Right renal cortex interstitium (tissue), 3 donors: ENCODE measurements at places on chromosomes 12 and 14.

- DNase-seq: no peak
These were observed 127.4 kb upstream of the ARHGAP5 start for GRCh38 chr14:31949709-31950108.

- DNase-seq: no peak
These were observed 171.4 kb downstream of the NDUFA12 start for GRCh38 chr12:94832105-94832504.

- DNase-seq: no peak
These were observed 154.2 kb downstream of the PCNX1 start for GRCh38 chr14:71061458-71061857.

DNA sequence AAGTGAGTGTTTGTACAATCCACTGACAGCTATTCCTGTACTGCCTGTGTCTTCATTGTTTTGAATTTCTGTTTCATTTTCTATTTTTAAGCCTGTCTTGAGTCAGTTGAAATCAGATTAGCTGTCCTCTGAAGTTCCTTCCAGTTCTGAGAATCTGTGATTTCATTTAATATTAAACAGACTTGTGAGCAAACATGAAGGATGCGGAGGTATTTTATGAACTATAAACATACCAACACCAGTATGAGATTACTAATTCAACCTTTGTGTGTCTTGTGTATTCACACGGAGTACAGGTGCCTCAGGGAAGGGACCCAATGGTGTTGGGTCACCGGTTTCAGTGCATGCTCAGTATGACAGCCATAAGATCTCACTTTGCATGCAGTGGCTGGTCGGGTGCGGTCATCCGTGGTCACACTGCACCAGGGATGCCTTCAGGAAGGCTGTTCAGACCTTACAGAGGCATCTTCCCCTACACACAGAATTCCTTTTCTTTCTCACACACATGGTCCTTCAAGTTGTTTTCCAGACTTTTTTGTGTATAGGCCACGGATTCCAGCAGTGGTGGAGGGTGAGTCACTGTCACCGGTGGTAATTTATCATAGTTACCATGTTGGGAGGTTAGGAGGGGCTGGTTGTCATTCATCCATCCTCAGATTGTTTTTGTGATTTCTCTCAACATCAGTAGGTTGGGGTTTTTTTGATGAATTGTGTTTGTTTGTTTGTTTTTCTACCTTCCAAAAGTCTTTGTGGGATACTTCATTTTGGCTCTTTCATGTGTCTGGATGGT is 103.0 kb upstream of the SFSWAP start:
- DNase-seq: no peak

DNA sequence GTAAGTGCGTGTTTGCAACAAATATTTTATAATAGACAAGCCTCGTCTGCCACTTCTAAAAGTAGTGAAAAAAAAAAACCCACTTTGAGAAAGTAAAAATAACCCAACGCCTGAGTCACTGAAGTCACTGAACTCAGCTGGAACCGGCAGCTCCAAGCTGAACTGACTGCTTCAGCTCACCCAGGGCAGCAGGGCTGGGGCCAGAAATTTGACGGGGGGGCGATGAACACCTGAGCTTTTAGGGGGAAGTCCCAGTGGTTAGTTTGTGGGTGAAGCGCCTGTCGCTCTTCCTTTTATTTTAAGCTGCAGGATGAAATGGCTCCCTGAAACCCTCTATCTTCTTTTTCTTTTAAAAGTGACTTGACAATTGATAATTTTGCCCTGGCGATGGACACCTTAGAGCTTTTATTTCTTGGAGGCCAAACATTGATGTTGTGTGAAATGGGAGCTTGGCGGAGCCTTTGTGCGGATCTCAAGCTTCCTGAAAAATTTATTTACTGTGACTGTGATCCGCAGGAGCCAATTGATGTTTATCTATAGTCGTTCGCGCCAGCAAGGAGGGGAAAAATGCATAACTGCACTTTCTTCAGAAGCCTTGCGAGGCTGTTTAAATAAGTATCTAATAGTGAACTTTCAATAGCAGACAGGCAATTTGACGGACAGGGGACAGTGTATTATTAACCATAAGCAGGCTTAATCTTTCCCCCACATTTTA is 173.2 kb upstream of the MYL2 start:
- no peak for DNase-seq

DNA sequence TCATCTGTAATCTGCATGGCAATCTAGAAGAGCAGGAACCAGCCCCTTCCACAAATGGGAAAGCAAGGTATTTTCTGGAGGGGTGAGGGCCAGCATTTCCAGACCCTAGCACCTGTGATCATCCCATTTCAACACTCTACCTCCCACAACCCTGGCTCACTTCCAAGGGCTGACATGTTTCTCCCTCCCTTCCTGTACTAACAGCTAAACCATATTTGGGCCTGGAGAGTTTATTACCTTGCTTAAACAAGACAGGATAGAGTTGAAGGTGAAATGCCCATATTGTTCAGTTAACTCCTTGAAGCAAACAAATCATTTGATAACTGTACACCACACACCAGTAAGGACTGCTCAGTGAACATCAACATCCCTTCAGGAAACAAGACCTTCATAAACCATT is 158.4 kb downstream of the PPM1H start:
- no peak for DNase-seq

- no peak for DNase-seq
These were observed 207.9 kb downstream of the BTG1 start for GRCh38 chr12:91937706-91938105.

- no peak for DNase-seq
These were observed 17.5 kb upstream of the VSX2 start for GRCh38 chr14:74221741-74222140.

- no peak for DNase-seq
These were observed 116.8 kb downstream of the DAAM1 start for GRCh38 chr14:59305231-59305630.

DNA sequence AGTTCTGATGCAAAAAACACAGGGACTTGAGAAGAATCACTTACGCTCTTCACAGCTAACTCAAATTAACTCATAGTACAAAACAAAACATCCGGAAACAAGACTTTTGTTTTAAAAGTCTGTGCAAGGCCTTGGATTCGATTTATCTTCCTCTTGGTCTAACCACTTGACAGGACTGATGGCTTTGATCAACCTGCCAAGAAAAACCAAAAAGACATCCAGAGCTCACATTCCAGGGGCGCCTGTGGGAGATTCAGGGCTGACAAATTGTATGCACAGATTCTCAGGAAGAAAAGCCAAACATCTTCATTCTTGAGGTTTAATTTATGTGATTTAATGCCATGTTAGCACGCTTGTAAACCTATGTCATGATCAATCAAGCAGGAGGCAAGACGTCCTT is 129.1 kb upstream of the TMCC3 start:
- DNase-seq: no peak

DNA sequence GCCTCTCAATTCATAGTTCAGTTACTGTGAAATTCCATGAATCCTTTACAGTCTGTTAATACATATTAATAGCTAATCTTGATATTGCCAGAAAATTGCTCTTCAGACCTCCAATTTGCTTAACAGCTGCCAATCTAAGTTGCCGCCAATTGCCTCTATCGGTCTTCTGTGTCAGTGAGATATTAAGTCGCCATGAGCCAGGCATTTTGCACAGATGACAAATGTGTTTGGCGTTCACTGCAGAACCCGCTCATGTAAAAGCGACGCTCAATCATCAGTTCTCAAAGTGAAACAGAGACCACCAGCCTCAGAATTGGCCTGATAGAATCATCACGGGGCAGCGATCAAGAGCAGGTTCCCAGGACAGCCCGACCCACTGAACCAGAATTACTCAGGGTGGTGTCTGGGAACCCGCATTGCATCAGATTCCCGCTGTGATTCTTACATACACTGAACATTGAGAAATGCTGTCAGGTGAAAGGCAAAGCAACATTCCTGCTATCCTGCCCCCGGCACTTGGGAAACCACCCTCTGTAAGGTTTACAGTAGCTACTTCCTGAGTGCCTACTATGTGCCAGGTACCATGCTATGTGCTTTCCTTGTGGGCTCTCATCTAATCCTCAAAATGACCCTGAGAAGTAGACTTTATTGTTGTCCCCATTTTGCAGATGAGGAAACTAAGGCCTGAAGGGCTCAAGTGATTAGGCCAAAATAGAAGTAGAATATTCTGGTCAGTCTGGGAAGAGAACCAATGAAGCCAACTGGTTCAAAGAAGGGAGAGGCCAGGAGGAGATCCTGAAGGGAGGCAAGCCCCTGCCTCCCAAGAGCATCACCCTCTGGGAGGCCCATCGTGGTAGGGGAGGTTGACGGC is 216.4 kb downstream of the SLC41A2 start:
- no peak for DNase-seq

GRCh38 chr12:84816916-84817695 is 95.5 kb downstream of the SLC6A15 start:
- DNase-seq: no peak

DNA sequence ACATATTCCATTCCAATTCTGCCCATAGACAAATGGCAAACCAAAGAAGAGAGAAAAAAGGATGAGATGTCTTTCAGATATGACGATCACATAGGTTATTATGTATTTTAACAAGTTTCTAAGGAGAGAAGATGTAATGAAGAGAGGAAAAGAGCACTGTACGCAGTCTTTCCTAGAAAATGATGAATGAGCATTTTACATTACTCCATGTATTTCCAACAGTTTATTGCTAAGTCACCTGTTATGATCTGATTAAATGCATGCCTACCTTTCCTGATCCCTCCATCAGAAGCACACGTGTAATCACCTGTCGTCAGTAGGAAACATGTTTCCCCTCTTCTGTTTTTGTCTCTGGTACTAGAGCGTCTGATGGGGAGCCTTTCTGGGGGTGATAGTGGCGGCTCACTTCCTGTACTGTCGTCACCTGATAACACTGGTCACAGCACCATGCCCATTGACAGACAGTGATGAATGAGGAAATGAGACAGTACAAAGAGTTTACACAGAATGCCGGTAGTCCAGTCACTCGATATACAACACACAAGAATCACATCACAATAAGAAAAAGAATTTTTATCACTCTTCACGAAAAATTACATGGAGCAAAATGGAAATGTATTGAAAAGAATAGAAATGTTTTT is 161.6 kb downstream of the KCNC2 start:
- DNase-seq: no peak

GRCh38 chr12:22881878-22882385 is 257.0 kb downstream of the ETNK1 start:
- DNase-seq: no peak

- no peak for DNase-seq
These were observed 181.1 kb downstream of the ESR2 start for GRCh38 chr14:64112867-64113678.

- DNase-seq: peak; percentile 54
These were observed 67.4 kb downstream of the ACTN1 start for GRCh38 chr14:68911594-68912227.

DNA sequence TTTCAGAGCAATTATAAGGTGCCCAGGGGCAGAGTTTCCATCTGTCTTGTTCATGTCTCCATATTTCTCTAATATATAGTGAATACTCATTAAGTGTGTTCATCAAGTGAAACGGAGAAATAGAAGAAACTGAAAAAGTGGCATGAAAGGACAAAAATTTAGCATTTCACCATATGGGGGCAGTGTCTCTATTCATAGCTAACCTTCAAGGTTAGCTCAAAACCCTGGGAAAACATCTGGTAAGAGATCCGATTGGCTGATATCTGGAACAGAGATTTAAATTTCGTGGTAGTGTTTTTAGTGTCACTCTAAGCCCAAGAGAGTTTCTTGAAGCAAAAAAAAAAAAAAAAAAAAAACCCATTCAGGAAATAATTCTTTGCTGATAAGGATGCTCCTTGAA is 367.5 kb downstream of the DAD1 start:
- DNase-seq: no peak

GRCh38 chr14:59275668-59276067 is 87.2 kb downstream of the DAAM1 start:
- no peak for DNase-seq

DNA sequence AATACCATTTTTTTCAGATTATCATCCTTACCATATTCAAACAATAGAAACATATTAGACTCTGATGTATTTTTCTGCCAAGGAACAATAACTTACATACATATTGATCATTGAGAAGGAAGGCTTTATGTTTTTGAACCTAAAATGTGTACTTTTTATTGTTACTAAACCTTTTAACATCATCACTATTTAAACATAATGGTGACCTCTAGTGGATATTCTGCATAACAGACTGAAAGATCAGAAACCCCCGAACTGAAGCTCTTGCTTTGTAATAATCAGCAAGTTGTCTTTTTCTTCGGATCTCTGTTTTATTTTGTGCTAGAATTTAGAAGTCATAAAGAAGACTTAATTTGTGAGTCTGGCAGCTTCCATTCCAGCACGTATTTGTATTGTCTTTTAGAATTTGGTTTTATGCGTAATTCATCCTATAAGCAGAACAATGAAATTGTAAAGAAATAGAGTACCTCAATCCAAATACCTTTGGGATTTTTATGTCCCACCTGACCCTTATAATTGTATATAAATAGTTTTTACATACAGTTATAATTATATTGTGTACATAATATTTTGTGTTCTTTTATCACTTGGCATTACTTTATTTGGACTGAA is 125.9 kb upstream of the ATF1 start:
- no peak for DNase-seq

DNA sequence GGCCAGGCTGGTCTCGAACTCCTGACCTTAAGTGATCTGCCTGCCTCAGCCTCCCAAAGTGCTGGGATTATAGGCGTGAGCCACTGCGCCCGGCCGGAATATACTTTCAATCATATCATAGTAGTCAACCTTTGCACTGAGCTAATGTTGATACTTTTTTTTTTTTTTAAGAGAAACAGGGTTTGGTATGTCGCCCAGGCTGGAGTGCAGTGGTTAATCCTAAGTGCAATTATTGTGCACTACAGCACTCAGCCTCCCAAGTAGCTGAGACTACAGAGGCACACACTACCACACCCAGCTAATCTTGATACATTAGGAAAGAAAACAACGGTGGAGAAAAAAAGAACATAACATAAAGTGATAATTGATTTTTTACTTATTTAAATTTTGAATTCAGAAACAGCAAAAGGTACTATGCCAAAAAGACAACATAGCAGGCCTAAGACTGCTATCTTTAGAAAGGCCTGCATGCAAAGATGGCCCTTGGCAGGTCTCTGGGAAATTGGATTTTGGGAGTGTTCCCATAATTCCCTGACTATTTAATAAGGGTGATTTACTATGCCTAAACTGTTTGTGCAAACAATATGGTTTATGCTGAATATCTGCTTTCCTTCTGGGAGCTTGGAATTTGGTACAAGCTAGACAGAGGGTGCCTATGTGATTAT is 15.5 kb downstream of the BTBD7 start:
- DNase-seq: no peak
